ENCODE measurements at places on chromosomes 12 and 14.
A peak's percentile ranks its signal among the peaks of the same experiment; 100 is the strongest.

GRCh38 chr12:115172521-115172920, 488.5 kb upstream of the TBX3 start:
- DNase-seq, result no peak

DNA sequence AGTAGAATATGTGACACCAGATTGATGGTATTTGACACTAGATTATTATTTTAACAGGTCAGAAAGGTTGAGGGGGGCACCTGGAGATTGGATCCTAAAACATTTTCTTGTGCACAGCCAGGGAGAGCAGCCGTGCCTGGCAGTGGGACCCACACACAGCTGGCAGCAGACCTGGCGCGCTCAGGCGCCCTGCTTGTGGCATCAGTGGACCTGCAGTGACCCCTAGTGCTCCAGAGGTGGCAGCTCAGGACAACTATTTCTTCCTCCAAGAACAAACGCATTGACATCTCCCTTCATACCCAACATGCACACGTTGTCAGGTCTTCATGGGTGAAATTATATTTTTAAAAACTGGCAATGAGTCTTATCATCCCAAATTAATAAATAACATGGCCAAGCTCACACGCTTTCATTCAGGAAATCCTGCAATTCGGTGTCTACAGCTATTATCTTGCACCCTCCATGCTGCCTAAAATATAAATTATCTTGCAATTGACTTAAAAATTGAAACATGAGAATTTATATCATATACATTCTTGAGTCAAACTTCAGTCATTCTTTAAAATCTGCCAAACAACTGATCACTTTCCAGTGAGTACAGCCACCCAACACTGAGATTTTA, 7.7 kb upstream of the TMEM132D start:
- DNase-seq, result peak; percentile 3

DNA sequence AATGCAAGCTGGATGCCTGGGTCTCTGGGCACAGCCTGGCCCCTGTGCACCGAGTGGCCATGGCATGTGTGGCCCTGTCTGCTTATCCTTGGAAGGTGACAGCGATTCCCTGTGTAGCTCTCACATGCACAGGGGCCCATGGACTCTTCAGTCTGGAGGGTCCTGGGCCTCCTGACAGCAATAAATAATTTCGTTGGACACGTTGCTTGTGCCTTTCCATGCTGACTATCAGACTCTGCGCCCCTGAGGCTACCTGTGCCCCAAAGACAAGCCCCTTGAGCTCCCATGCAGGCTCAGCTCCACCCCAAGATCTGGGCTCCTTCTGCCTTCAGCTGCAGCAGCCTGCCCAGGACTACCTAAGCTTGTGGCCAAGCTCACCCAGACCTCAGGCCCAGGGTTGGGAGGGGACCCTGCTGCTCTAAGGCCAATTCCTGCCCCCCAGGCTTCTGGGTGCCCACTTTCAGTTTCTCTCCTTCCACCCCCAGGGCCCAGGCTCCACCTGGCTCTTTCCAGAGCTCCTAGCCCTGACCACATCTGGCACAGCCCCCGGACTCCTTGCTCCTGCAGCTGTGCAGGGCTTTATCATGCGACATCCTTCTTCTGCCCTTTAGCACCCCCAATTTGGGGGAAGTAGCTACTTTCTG, 11.8 kb downstream of the SERPINA3 start:
- DNase-seq, result no peak

GRCh38 chr12:31866523-31866922, 92.7 kb upstream of the RESF1 start:
- no peak for DNase-seq

DNA sequence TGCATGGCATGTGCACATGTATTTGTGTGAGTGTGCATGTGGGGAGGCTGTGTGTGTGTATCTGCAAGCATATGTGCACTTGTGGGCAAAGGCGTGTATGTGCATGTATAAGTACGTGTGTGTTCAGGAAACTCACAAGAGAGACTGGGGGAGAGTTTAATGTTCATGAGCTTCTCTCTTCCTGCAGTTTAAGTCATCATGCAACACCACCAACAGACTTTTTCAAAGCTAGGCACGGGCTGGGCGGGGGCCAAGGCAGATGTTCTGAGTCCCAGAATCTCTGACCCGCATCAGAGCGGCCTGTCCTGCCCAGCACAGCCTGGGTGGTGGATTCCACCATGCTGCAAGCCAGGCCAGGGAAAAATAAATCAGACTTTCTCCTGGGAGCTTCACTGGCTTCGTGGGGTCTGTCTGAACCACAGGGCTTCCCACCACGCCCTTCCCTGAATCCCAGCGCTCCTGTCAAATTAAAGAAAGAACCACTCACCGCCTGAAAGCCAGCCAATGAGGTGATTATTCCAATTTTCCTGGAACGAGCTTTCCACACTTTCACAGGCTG, 75.7 kb downstream of the PITPNM2 start:
- DNase-seq, result no peak

DNA sequence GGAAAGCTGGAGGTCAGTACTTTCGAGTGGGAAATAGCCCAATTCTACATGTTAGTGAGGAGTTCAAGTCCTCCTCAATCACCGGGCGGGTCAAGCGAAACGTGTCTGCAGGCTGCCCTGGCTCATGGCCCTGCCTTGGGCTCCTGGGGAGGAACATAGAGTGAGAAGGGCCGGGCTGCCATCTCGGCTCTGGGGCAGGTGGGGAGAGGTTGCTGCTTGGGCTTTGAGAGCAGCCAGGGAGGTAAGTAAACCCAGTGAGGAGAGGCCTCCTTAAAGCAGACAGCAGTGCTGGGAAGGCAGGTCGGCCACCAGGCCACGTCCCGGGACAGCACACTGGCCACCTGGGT, 32.0 kb upstream of the UBC start:
- no peak for DNase-seq

DNA sequence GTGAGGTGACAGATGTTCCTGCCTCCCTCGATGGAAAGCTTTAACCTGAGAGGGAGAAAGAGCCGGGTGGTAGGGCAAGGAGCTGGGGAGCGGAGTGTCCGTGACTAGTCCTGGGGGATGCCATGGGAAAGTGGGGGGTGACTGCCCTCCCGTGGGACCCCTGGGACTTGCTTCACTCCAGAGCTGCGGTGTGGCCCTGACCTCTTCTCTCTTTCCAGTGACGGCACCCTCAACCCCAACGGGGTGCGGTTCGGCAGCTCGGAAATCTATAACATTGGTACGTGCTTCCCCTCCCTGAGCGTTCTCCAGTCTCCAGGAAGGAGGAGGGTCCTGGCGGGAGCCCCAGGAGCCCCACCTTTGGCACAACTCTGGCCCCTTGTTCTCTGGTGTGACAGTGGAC, 69.3 kb downstream of the AACS start:
- DNase-seq, result no peak

DNA sequence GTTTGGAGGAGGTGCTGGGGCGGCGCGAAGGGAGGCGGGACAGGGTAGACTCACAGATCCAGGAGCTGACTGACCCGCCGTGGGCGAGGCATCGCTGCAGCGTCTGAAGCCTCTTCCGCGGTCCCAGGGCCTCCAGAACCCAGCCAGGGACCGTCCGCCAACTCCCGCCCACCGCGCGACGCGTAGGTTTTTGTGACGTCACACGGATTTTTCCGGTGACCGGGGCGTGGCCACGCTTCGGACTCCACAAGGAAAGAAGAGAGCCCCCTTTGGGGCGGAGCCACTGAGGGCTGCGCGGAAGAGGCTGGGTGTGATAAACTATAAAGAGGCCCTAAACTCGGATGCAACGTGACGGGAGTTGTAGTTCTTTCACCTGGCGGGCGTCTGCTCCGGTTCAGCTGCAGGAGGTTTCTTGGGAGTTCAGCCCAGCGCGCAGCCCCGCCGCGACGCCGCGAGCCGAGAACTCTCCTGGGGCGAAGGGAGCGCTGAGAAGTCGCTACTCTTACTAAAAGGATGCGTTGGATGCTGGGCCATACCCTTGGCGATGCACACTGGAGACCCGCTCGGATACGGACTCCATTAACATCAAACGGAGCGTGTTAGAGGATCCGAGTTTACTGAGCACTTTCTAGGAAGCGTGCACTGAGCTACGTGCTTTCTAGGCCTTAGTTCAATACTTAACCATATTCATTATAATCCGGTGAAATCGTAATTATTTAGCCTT, at the start of gene AMN1:
Gene AMN1, minus strand, starts transcription at position 105 of the 724 bp plus-strand sequence. Its CDS starts 13 bp downstream, at position 92.
- DNase-seq, result peak; percentile 100

GRCh38 chr12:23431006-23431405, 518.5 kb downstream of the SOX5 start:
- DNase-seq, result no peak

DNA sequence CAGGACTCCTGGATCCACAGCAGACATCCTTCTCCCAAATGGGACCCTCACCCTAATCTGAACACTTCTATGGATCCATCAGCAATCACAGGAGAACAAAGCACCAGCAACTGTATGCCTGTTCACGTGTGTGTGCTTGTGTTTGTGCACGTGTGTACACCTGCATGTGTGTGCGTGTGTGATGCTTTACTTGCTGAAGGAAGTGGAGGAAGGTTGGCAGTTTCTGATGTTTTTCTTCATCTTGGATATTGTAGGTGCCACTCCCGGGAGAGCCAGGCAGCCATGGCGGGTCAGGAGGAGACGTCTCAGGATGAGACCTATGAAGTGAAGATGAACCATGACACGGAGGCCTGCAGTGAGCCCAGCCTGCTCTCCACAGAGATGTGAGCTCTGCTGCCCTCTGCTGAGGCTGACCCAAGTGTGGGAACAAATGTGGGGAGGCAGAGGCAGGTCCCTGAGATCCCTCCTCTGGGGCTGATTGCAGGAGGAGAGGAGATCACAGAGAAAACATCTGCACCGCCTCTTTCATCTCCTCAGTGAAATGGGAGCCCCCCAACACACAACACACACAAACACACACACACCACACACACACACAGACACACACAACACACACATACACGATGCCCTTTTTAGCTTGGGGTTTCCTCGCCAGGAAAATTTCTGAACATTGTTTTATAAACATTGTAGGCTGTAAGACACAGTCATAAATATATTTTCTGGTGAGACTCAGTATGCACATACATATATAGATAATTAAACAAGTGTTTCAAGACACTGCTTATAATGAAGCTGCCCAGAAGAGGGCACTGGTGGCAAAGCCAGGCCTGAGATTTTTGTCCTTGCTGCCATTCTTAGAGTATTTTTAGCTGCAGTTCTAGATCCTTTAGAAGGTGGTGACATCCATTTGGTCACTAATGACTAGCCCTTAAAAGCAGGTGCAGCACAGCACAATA, 112.2 kb upstream of the FKBP4 start:
- DNase-seq, result peak; percentile 47

DNA sequence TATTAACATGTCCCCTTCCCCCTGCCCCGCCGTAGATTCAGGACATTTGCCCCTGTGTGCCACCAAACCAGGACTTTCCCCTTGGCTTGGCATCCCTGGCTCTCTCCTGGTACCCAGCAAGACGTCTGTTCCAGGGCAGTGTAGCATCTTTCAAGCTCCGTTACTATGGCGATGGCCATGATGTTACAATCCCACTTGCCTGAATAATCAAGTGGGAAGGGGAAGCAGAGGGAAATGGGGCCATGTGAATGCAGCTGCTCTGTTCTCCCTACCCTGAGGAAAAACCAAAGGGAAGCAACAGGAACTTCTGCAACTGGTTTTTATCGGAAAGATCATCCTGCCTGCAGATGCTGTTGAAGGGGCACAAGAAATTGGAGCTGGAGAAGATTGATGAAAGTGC, 28.9 kb downstream of the HRK start:
- DNase-seq, result no peak

DNA sequence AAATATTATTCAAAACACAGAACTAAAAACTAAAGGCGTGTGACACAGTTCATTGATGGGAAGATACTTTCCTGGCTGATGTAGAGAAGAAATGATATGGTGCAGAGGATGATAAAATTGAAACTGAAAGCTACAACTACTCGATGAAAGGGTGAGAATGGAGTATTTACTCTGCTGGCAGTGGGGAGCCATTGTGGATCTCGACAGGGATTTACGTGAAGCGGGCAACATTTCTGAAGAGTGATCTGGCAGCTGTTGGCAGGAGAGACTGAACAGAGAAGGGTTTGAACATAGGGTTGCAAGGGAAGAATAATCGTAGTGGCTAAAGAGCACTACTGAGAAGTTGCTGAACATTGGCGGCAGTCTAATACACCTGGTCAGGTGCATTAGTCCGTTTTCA, 464.9 kb downstream of the PDZRN4 start:
- DNase-seq, result no peak

DNA sequence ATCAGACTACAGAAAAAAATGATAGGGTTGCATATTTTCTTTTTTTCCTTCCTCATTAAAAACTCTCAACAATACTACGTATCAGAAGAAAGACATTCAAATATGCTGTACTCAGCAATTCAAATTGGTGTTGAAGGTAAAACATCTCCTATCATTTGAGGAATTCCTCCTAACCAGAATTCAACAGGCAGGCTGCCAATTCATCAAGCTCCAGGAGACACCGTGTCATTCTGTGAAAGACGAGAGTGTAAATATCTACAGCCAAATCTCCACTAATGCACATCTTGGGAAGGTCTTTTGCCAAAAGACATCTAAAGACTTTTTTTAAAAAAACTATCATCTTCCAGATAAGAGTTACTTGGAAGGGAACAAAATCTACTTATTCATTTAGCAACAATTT, 26.6 kb downstream of the NT5DC3 start:
- DNase-seq, result no peak

- DNase-seq, result no peak
Observed at GRCh38 chr14:30193101-30193500, 265.5 kb upstream of the PRKD1 start.

DNA sequence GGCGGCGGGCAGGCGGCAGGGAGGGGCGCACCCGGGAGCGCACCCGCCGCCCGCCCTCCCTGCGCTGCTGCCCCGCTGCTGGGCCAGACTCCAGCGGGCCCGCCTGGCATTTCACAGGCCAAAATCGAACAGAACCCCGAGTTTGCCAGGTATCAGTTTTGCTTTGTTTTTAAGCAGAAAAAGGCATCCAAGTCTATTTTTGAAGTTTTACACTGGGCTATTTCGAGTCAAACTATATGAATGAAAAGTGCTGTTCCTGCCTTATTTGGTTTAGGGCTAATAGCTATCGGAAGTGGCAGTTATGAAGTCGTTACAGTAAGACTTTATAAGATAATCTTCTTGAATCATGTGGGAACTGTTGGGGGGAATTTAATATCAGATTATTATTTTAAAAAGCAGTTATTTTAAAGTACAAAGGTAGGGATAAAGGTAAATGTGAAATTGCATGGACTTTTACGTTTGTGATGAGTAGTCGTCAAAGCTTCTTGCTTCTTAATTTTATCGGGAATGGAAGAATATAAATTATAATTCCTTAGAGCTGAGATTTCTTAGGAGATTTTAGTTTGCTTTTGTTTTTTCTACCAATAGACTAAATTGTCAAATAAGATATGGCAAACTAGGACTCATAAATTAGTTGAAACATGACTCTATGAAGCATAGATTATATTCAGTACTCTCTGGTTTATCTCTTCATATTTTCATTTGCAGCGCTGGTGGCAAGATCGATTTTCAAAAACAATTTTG, 1.1 kb downstream of the MSRB3 start:
- DNase-seq, result no peak

DNA sequence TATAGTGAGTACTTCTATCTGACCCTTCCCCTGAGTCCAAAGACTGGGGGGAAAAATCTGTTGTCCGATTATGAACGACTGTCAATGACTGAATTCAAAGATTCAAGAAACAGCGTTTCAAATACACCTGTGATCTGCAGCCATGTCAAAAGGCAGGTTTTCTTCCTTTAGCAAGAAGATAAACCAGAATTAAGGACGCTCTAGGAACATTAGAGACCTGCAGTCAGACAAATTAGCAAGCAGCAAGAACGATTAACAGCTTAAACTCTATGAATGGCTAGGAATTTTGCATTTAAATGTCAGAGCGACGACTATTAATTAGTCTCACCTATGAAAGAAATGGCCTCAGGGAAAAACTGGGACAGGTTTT, 2.1 kb downstream of the DUSP6 start:
- no peak for DNase-seq

- DNase-seq, result no peak
Observed at GRCh38 chr12:2536724-2537123, 258.0 kb upstream of the FKBP4 start.
